ENCODE measurements at places on chromosomes 6 and 20.

- DNase-seq: no peak
Observed at GRCh38 chr6:26205625-26206574, 118.7 kb downstream of the HFE start.

DNA sequence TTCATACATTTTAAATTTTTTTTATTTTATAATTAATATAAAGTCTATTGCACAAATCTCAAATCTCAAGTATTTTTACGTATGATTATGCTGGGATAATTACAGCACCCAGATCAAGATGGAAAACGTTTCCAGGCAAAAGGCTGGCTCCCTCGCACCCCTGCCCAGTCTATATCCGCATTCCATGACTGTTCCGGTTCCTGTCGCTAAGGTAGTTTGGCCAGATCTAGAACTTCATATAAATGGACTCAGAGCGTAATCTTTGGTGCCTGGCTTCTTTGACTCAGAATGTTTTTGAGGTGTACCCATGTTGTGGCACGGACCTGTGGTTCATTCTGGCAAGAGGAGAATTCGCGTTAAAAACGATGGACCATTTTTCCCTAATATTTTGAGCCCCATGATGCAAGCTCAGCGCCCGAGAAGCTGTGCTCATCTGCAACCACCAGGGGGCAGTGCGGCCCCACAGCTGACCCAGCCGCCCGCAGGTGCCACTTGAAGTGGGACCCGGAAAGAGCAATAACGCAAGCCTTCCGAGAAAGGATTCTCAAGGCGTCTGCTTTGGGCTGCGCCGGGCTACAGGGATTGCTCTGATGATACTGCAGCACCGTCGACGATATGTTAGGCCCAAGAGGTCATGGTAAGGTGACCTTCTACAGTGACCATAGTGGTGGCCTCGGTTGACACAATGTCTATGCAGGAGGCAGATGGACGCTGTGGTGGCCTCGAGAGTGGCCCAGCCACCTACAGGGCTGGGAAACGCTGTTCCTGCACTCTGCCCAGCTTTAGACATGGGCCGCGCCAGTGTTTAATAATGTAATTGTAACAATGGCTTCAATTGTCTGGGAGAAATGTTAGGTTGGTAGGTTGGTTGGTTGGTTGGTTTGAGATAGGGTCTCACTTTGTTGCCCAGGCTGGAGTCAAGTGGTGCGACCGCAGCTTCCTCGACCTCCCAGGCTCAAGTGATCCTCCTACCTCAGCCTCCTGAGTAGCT, 160.1 kb downstream of the ZMYND8 start:
- DNase-seq: no peak

DNA sequence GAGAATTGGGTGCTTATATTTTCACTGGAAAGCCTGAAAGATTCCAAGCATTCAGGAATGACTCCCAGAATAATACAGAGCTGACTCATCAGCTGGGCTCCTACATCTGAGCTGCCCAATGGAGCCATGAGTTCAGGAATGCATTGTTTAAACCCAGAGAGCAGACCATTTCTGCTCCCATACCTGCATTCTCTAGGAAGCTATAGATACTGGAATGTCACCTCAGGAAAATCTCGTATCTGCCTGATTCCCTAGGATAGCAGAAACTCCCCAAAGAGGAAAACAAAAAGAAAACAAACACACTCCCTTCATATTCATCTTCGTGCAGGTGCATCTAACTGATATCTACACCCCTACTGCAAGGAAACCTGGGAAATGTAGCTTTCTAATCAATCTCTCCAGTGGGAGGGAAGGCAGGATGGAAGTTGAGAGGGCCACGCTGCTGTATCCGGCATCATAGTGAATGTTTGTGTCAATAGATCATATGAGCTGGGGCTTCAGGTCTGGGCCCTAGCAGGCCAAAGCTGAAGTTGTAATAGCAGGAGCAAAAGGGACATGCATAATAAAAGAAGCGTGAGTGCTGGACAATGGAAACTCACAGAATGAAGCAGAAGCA, 8.2 kb upstream of the SLC2A12 start:
- no peak for DNase-seq

DNA sequence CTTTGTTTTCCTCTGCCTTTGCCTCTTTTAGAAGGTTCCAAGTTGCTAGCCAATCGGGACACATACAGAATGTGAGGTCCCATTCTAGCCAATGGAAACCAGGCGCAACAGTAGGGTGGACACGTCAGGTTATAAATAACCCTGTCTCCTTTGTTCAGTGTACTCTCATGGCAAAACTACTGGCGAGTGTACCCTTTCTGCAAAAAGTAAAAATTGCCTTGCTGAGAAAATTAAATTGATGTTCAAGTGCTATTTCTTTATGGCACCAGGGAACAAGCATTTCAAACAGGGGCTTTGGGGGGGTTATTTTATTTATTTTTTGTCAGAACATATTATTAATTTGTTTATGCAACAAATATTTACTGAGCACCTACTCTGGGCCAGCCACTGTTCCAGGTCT, 123.6 kb upstream of the SRSF6 start:
- DNase-seq: no peak

DNA sequence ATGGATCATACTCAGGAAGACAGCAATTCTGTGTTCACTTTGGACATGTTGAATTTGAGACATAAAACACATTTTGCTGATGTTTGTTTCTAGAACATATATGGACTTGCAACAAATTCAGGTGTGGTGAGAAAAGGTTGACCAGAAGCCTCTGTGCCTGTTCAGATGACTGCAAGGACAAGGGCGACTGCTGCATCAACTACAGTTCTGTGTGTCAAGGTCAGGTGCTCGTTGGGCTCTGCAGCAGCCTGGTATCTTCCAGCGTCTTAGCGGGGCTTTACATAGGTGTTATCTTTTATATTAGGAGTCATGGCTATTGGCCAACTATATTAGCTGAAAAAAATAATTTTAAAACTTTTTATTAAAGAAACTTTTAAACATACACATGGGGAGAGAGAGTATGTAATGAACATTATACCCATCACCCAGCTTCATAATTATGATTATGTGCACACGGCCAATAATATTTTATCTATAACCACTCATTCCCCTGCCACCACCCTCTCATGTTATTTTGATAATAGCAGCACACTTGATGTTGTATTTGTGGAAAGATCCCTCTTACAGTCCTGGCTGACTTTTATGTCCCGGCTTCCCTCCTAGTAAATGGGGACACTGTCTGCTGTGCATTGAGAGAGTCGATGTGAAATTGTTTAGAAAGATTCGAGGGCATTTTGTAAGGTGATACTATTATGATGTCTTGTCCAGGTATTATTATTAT, 43.4 kb downstream of the ENPP1 start:
- DNase-seq: no peak

DNA sequence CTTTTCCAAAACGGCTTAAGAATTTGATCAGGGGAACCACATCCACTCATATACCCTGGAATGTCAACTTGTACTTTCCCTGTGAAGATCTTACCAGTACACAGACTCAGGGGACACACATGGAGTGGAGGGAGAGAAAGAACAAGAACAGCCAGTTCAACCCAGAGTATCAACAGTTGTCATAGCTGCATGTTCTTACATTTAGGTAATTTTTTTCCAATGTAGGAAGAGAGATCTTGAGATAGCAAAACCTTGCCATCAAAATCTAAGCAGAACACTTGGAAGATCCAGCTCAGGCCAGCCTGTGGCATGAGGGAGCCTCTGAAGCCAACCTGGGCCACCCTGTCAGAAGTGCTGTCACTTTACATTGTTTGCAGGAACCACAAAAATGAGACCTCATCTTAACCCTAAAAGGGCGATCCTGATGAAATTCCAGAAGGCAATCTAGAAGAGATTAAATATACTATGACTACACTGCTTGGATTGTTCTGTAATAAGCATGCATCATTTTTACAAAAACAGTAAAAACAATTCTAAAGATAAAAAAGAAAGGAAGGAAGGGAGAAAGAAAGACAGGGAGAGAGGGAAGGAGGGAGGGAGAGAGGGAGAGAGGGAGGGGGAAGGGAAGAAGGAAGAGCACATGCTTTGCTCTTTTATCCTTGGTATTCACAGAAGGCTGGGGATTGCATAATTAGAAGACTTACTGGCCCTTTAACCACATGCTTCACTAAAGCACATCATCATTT, 124.7 kb upstream of the TCF21 start:
- DNase-seq: no peak

DNA sequence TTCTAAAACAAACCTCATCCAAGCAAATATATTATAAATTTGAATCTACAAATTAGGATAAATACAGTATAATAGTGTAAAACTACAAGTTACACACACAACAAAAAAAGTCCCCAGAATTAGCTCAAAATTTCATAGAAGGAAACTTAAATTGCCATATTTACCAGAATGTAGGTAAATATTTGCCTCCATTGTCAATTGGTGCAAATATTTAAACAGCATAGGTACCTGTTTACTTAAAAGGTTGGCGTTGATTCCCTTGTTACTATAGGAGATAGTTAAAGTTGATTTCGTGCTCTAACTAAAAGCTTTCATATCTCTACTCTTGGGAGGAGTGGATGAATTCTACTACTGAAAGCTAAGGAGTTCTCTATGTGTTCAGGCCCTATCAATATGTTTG, 111.6 kb upstream of the TENT5A start:
- DNase-seq: no peak

- no peak for DNase-seq
Observed at GRCh38 chr6:35149891-35150566, 8.9 kb upstream of the TCP11 start.

GRCh38 chr20:5735845-5736510, 14.2 kb upstream of the SHLD1 start:
- DNase-seq: no peak

GRCh38 chr6:134517868-134518267, 200.0 kb upstream of the SGK1 start:
- no peak for DNase-seq

GRCh38 chr6:135537741-135538301, 40.3 kb upstream of the AHI1 start:
- DNase-seq: no peak

DNA sequence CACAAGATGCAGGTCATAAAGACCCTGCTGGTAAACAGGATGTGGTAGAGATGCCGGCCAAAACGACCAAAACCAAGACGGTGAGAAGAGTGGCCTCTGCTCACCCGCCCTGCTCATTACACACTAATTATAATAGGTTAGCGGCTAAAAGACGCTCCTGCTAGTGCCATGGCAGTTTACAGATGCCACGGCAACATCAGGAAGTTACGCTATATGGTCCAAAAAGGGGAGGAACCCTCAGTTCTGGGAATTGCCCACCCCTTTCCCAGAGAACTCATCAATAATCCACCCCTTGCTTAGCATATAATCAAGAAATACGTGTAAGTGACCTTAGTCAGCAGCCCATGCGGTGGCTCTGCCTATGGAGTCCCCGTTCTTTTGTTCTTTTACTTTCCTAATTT, 17.6 kb downstream of the BHLHE23 start:
- no peak for DNase-seq

GRCh38 chr6:4775494-4776130, 592 bp upstream of the CDYL start:
- DNase-seq: no peak

DNA sequence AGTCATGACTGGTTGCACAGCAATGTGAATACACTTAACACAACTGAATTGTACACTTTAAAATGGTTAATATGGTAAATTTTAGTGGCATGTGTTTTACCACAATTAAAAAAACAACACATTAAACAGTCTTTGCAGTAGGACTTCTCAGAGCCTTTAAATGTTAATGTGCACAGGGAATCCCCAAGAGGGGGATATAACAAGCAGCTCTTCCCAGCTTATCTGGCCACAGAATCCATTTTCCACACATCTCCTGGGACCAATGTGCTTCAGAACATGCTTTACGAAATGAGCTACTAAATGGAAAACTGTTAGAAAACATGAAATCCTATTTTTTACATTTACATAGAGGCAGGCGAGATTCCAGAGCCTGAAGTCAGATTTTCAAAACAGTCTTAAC, 44.4 kb downstream of the FYN start:
- no peak for DNase-seq

- DNase-seq: no peak
Observed at GRCh38 chr6:13536796-13537526, 37.4 kb upstream of the SIRT5 start.

GRCh38 chr6:105601541-105602236, 198.8 kb upstream of the PREP start:
- DNase-seq: no peak

DNA sequence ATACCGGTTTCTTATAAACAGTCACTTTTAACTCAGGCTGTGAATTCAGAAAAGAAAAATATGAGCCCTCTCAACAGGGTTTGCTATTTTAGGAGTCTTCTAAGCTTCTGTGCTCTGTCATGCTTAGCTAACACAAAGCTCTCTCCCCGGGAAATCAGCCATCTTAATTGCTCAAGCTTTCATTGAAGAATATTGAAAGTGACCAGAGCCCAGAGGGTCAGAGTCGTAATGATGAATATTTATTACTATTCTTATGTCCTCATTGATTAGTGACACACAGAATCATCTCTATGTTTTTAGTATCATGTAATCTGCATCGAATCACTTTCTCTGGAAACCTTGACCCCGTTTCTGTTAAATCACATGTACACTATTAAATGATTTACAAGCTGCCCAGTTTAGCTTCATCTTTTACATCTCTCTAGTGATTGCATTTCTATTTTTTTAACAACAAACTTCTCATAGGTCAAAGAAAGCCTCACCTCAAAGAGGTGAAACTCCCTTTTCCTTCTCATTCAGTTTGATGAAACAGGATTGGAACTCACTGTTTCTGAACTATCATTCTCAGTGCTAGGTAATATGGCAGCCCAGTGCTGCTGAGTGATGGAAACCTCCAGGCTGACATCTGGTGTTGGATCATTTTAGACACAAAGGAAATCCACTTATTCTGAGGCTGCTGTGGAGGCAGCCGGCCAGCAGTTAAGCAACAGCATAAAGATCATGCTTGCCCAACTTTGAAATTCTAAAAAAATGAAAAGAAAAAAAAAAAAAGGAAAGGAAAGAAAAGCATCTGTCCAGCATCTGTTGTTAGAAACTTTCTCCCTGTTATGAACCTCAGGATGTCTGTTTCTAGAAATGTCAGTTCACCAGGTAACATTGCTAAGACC, 96.3 kb downstream of the RFPL4B start:
- DNase-seq: no peak

DNA sequence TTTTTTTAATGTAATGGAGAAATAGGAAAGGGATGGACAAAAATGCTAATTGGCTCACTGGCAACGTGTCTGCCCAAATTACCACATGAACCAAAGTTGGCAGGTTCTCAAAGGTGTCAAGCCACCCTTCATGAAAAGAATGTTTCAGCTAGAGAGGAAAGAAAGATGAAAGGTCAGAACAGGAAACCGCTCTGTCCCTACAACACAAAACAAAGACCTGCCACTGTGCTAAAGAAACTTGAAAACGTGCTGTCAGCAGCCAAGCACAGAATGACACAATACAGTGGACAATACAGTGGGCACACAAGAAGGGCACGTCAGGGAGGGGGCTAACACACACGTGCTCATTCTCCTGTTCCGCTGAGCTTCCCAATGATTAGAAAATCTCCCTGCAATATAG, 4.9 kb downstream of the PREP start:
- DNase-seq: no peak

DNA sequence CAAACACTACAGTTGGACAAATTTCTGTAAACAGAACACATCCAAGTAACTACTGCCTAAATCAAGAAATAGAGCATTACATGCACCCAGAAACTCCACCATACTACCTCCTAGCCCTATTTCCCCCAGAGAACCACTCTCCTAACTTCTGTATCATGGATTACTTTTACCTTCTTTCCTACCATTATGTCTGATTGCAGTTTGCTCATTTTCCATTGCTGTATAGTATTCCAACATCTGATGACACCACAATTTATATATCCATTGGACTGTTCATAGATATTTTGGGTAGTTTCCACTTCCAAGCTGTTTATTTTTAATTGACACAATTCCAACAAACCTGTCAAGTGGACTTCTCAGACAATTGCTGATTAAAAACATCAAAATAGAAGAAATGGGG, 271.1 kb downstream of the CDC5L start:
- no peak for DNase-seq

Data from esophagus squamous epithelium (tissue), 5 donors.